ENCODE measurements at places on chromosomes 4 and X.
A peak's percentile ranks its signal among the peaks of the same experiment; 100 is the strongest.

GRCh38 chr4:153573881-153574802, 108.0 kb downstream of the TMEM131L start:
- peak; percentile 9 for DNase-seq

- DNase-seq = no peak
Measured at GRCh38 chr4:155658681-155659064, 8.0 kb upstream of the GUCY1A1 start.

DNA sequence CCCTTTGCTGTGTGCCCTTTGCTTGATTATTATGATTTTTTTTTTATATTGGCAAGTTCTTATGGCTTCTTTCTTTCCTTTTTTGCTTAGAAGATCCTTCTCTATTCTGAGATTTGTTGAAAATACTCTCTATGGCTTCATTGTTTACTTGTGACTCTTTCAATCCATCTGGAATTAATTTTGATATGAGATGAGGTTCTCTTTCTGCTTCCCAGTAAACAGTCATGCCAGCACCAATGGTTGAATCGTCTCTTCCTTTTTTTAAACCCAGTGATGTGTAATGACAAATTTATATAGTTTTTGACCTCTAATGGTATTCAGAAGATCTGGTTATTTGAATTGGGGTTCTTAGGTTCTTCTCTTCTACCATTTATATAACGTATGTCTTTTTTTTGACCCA, 121.8 kb downstream of the ARHGAP10 start:
- no peak for DNase-seq

DNA sequence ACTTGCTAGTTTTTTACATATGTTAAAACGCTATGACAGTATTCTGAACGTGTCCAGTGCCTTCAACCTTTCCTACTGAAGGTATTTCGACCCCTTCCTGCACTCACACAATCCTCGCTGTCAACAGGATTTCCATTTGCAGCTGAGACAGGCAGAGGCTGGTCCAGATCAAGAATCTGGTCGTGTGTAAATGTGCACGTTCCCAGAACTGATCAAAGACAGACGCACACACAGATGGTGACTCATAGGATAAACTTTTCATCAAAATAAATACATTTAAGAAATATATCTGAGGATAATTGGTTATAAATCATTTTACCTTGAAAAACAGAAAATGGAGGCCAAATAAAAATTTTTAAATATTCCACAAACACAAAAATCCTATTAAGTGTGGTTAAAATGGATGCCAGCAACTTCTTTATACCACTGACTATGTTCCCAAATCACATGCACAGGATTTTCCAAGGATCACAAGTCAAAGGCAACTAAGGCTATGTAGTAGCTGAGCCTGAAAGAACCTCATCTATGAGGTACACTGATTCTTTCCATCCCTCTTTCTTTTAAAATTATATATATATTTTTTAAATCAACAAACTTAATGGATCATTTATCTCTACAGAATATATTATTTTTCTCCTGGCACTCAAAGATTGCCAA, 85.9 kb downstream of the RNF150 start:
- DNase-seq = no peak

- DNase-seq = no peak
Measured at GRCh38 chr4:142713282-142714030, 132.6 kb downstream of the INPP4B start.

GRCh38 chr4:24734511-24734910, 60.9 kb upstream of the SOD3 start:
- DNase-seq = no peak

DNA sequence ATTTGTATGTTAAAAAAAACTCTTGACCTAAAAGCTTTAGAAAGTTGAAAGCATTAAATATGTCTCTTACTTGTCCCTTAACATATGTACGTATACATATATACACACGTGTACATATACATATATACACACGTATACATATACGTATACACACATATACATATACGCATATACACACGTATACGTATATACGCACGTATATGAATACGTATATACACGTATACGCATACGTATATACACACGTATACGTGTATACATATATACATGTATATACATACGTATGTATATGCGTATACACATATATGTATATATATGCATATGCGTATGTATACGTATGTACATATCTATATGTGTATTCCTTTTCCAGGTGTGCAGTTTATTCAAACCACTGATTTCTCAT, 3.8 kb downstream of the KDM6A start:
- DNase-seq = no peak

GRCh38 chr4:38468339-38468866, 195.6 kb upstream of the KLF3 start:
- DNase-seq = no peak

DNA sequence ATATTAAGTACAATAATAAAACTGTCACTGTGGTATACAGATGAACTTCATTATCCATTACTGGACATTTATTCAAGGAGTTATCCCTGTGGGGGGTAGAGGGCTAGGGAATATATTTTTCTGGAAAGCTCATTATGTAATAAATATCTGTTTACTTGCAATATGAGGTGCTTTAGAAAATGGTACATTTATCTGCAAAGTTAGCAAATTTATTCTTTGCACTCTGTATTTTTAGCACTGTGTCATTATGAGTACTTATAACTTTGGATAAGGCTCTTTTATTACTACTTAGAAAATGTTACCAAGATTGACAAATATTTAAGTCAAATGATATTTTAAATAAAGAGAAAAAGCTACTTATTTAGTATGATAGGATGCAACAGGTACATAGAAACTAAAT, 37.8 kb downstream of the ANKRD17 start:
- DNase-seq = no peak

DNA sequence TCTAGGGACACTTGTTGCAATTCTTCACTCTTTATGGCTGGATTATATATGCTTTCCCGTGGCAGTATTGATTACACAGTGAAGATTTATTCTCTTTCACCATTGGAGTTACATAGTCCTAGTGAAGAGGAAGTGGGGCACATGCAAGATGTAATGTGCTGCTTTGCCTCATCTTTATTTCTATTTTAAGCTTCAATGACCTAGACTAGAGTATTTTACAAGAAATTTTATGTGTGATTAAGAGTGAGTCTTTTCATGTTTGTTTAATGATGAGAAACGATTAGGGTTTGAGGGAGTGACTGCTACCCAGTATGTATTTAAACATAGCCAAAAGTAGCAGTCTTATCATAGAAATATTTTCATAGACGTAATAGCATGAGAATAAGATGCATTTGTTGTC, 30.8 kb downstream of the DIAPH2 start:
- no peak for DNase-seq

- DNase-seq = no peak
Measured at GRCh38 chr4:138114434-138114833, 127.7 kb downstream of the SLC7A11 start.

DNA sequence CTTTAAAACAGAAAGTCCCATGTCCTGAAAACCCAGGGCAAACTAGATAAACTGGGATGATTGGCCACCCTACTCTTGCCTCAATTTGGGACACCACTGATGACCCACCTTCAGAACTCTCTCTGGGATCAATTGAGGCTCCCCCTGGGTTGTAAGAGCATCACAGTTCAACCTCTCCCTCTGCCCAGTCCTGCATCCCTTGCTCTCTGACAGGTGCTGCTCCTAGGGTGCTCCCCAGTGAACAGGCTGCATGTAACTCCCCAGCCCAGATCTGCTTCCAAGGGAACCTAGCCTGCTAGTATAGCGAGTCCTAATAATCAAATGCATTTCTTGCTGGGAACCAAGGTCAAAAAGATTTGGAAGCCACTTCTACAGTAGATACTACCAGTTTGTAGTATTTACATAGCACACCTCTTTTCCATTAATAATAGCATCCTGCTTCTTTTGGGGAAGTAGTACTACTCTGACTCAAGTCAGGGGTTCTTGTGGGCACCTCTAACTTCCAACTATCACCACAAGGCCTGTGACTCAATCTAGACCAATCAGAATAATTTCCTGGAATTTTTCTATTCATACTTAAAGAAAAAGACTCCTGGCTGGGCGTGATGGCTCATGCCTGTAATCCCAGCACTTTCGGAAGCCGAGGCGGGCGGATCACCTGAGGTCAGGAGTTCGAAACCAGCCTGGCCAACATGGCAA, 42.1 kb upstream of the SPINK2 start:
- DNase-seq = no peak

DNA sequence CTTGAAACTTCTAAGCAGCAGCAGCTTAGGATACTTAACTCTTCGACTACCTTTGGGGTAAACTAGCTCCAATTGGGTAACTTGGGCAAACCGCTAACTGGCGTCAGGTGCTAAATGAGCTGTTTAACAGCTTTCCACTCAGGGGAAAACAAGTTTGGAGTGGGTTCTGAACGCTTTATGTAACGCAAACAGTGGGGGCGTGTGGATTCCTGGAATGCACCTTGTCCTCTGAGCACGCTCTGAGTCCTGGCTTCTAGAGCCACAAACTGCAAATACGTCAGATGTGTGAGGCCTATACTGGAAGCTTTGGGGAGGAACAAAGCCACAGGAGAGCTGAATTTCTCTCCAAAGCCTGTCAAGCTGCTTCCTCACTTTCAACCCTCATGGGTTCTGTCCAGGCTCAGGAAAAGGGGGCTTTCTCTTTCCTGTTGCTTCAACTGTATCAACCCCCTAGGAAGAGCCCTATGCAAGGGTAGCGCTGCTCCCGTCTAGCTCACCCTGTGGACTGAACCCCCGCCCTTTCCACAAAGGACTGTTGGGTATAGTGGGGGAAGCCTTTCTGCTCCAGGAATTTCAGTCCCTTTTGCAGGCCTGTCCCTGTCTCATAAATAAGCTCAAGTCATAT, 4.5 kb upstream of the WDR1 start:
- no peak for DNase-seq

DNA sequence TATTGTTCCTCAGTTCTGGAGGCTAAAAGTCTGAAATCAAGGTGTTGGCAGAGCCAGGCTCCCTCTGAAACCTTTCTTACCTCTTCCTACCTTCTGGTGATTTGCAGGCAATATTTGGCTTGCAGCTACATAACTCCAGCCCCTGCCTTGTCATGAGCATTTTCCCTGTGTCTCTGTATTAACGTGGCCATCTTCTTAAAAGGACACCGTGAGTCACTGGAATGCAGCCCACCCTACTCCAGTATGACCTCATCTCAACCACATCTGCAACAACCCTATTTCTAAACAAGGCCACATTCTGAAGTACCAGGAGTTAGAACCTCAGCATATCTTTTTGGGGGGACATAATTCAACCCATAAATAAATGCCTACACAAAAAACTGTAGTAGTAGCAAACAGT, 40.7 kb downstream of the FANCB start:
- DNase-seq = no peak
